ENCODE measurements at places on chromosomes 3 and 15.
A peak's percentile ranks its signal among the peaks of the same experiment; 100 is the strongest.

- DNase-seq = no peak
- H3K27ac ChIP-seq = no peak overlapping the region
- no peaks in the 10 kb centered on the region for H3K36me3 ChIP-seq
- H3K4me1 ChIP-seq = no peaks in the 10 kb centered on the region
- no peak overlapping the region for H3K4me3 ChIP-seq
Measured at GRCh38 chr15:99467338-99467720, 98.5 kb upstream of the MEF2A start.

- no peak overlapping the region for H3K27ac ChIP-seq
- no peak overlapping the region for H3K4me3 ChIP-seq
- H3K27me3 ChIP-seq = peaks cover 20% of the 10 kb centered on the region
- no peaks in the 10 kb centered on the region for H3K4me1 ChIP-seq
Measured at GRCh38 chr15:69627548-69628158, 175.0 kb downstream of the RPLP1 start.

DNA sequence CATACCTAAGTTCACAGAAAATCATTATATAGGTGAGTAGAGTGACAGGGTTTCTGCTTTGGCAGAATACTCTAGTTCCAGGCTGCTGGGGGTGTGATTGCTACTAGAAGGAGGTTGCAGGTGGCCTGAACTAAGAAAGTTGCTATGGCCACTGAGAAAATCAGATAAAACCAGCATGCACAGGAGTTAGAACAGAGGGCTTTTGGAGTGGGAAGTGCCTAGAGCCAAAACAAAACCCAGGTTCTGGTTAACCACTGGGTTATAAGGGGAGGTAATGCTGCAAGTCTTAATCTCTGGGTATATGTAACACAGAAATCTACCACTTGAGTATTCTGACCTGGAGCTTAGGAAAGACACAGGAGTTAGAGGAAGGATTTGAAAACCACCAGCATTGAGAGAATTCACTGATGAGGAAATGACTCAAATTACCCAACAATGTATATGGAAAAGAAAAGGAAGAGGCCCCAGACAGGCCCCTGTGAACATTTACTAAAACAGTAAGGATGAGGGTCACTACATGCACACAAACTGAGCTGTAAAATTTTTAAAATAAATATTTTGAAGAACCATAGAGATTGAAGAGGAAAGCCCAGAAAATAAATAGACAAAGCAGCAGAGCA lies 60.0 kb downstream of the PLOD2 start:
- H3K36me3 ChIP-seq = no peaks in the 10 kb centered on the region
- no peak overlapping the region for H3K27ac ChIP-seq
- no peak for DNase-seq
- no peaks in the 10 kb centered on the region for H3K27me3 ChIP-seq
- H3K4me1 ChIP-seq = no peaks in the 10 kb centered on the region

GRCh38 chr3:23746441-23746840 lies 59.3 kb upstream of the UBE2E1 start:
- H3K4me3 ChIP-seq = no peak overlapping the region
- H3K4me1 ChIP-seq = peaks cover 28% of the 10 kb centered on the region
- no peak overlapping the region for H3K27ac ChIP-seq

DNA sequence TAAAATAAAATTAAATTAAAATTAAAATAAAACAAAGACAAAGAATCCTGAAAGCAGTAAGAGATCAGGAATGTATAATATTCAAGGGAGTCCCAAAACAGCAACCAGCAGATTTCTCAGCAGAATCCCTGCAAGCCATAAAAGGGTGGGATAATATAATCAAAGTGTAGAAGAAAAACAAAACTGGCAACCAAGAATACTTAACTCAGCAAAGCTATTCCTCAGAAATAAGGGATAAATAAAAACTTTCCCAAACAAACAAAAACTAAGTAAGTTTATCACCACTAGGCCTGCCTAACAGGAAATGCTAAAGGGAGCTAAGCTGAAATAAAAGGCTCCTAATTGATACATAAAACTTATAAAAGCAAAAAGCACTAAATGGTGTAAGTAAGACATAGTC lies 29.8 kb downstream of the THBS1 start:
- DNase-seq = no peak
- H3K4me1 ChIP-seq = no peaks in the 10 kb centered on the region
- no peaks in the 10 kb centered on the region for H3K27me3 ChIP-seq
- H3K27ac ChIP-seq = no peak overlapping the region
- H3K4me3 ChIP-seq = no peak overlapping the region

- H3K4me3 ChIP-seq = no peak overlapping the region
- peak overlapping the region; percentile 43 for H3K27ac ChIP-seq
- H3K36me3 ChIP-seq = peaks cover 35% of the 10 kb centered on the region
- DNase-seq = no peak
- no peaks in the 10 kb centered on the region for H3K27me3 ChIP-seq
Measured at GRCh38 chr15:74007820-74008371, 13.4 kb downstream of the PML start.

GRCh38 chr3:101284757-101285156 lies 35.6 kb downstream of the IMPG2 start:
- DNase-seq = no peak
- H3K4me3 ChIP-seq = no peak overlapping the region
- H3K4me1 ChIP-seq = no peaks in the 10 kb centered on the region
- H3K27ac ChIP-seq = no peak overlapping the region
- H3K27me3 ChIP-seq = no peaks in the 10 kb centered on the region
- H3K36me3 ChIP-seq = no peaks in the 10 kb centered on the region
